ENCODE measurements at places on chromosomes 4 and X.

GRCh38 chrX:54288277-54288676 lies 69.6 kb downstream of the WNK3 start:
- DNase-seq = no peak

- no peak for DNase-seq
These were observed 49.4 kb upstream of the GUCY1A1 start for GRCh38 chr4:155617296-155617695.

GRCh38 chr4:128866269-128866668 lies 56.8 kb downstream of the JADE1 start:
- no peak for DNase-seq

DNA sequence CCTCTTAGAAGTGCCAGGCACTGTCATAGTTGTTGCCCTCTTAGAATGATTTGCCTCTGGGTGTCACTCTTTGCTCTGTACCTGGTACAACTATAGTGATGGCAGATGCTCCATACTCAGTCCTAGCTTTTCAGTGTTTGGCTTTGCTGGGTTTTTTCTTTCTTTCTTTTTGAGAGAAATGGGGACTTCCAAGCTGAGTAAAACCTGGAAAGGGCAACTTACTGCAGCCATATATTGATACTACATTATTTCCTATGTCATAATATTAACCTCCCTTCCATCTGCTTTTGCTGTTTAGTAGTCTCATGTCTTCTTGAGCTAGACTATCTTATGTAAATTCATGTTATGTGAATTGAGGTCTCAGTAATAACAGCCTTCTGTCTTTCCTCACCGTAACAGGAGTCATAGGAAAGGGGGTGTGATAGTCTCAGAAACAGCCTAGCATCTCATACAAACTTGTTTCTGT lies 49.0 kb downstream of the NIPAL1 start:
- no peak for DNase-seq

- DNase-seq = no peak
These were observed 69.9 kb downstream of the MFAP3L start for GRCh38 chr4:169956091-169956843.

DNA sequence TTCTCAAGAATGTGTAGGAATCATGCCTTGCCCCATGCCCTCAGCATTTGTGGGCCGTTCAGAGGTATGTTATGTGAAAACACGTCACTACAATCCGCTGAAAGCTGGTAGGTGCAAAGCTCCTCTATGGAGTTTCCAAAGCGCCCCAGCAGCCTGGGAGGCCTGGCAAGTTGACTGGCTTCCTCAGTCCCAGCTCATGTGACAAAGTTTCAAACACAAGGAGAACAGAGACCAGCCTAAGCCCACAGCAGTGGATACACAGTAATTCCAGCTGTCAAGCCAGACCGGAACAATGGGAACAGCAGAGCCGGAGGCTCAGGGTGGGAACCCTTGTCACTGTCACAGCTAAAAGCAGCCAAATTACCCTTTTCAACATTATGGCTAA lies 33.5 kb downstream of the NAT8L start:
- DNase-seq = no peak

- no peak for DNase-seq
These were observed 746 bp downstream of the PPAT start for GRCh38 chr4:56434599-56435139.

GRCh38 chr4:54723220-54723619 lies 65.5 kb downstream of the KIT start:
- DNase-seq = no peak

- no peak for DNase-seq
These were observed 124.0 kb downstream of the UBE2K start for GRCh38 chr4:39821951-39822350.

- no peak for DNase-seq
These were observed 661 bp downstream of the SPIN4 start for GRCh38 chrX:63350465-63350877.

DNA sequence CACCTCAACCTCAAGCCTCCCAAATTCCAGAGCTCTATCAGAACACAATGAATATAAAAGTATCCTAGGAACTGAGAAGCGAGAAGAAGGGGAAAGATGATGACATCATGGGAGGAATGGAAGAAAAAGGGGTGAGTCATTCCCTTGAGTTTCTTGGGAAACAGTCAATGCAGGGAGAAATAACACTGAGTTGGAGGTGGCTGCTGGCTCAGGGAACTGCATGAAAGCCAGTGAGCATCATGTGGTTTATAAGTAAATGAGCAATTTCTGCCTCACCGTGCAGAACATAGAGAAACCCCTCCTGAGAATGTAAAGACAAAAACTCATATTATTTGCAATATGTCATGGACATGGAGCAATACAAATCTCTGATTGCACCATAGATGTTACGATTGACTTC lies 73.3 kb downstream of the SHOX start:
- DNase-seq = no peak

- DNase-seq = no peak
These were observed 5.7 kb downstream of the ATP1B4 start for GRCh38 chrX:120367402-120368109.

DNA sequence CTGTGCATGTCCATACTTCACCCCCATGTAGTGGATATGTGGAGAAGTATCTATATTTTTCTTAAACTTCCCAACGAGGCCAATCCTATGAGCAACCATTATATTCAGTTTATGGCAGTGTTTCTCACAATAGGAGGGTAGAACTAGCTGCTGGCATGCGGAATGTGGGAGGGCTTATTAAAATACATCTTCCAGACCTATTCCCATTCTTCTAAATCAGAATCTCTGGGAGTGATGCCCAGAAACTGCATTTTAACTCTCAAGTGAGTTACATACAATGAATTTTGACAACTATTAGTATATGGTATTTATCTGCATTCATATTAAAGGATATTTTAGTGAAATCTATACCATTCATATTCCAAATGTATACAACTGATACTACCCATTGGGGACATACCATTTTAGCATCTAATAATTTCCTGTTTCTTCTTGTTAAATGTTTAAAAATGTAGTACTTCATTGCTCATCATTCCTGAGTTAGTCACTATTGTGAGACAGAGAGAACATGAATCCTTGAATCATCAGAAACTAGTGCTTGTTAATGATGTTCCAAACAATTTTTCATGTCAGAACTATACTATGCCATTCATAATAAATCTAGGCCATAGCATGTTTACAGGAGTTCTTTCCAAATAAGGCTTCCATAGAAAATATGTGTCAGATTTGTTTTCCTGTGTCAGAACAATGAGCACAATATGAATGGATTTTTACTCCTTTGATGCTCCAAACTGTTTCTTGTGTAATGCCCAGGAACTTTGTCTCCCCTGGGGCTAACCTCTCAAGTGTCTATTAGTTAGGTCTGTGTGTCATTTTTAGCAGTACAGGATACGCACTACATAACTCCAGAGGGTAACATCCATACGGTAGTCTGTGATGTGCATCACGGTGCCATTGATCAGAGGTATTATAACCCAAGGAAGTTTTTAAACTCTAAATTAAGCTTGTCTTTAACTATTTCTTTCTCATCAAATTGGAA lies 198.8 kb upstream of the BMP3 start:
- no peak for DNase-seq
